ENCODE measurements at places on chromosomes 11 and 22.

DNA sequence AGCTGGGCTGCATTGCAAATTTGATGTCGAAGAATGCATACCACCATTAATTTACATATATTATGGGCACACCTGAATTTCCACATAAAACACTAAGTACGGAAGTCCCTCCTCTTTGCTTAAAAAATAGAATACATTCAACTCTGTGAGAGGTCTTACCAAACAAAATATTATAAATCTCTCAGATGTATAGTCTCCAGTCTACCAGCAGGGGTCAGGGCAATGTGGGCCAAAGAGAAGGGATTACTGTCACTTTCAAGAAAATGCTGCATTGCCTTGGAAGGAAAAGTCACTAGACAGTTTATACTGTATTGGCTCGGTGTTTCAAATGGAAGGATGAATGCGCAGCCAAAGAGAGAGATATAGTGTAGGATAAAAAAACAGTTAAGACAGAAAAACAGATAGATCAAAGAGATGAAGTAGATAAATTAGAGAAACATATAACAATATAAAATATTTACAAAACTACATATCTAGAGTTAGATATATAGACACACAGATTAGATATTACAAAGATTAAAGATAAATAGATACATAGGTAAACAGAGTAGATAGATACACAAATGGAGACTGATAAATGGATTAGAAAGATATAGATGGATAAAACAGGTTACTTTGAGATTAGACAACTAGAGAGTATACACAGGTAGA is 20.9 kb downstream of the SERGEF start:
- no peak for DNase-seq

- DNase-seq: no peak
Observed at GRCh38 chr11:61732705-61733104, 19.7 kb upstream of the MYRF start.

GRCh38 chr11:3359092-3359824 is 19.7 kb downstream of the ZNF195 start:
- DNase-seq: no peak

GRCh38 chr11:69337211-69337721 is 43.3 kb downstream of the MYEOV start:
- peak; percentile 32 for DNase-seq

DNA sequence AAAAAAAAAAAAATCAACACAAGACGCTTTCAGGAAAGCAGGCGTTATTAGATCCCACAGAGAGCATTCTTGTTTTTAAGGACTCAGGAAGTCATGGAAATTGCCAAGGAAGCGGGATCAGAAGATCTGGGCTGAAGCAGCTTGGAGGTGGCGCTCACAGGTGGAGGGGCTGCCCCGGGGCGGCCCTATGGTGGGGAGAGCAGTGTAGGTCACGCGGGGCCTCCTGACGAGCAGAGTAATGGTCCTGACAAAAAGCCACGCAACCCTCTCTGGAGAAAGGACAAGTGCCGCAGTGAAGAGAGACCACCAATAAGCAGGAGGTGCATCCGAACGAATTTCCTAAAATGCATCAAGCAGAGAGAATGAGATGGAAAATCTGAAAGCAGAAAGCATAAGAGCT is 407.0 kb downstream of the BRD1 start:
- no peak for DNase-seq

Data from sciatic nerve (tissue), 2 donors.